ENCODE measurements at places on chromosomes 2 and 18. TPM values are rescaled to one million over a fixed set of nuclear protein-coding genes. Genes with fewer than 3 reads are reported as not detected.

RGPD4 gene
- total RNA-seq, result not detected

GRCh38 chr2:199572571-199572970 is 114.8 kb upstream of the SATB2 start:
- DNase-seq, result no peak

- DNase-seq, result no peak
These were observed 8.7 kb downstream of the NPPC start for GRCh38 chr2:231917280-231918066.

DNA sequence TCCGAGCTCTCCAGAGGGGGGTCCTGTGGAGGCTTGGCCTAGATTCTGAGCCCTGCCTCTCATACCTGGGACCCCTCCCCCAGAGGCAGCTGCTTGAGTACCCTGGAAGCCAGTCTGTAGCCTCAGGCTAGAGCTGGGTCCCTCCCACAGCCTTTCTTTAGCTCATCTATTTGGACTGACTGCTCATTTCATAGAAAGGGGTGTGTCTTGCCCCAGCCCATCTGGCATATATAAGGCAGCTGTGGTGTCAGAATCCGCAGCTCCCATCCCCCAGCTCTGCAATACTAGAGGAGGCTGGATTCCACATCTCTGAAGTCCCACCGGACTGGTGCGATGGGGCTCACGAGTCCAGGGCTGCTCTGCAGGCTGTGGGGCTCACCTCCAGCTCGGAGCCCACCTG is 26.1 kb downstream of the MPHOSPH10 start:
- DNase-seq, result peak; percentile 41

DNA sequence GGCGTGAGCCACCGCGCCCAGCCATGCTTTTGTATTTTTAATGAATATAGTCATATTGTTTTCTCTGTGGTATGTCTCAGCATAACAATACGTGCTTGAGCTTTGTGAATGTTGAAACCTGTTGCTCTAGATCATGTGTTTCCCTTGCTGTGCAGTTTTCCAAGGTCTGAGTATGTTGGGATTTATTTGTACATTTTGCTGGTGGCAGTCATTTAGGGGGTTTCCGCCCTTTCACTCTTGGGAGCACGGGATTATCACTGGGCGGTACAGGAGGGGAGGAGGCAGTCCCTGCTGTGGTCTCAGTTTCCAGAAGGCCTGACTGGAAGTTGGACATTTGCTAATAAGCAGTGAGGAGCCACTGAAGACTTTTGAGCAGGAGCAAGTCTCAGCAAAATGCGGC is 24.9 kb upstream of the CATIP start:
- DNase-seq, result no peak
